Large intestine (tissue), 12 donors: ENCODE measurements at places on chromosomes 16 and 17. TPM values are rescaled to one million over a fixed set of nuclear protein-coding genes. Genes with fewer than 3 reads are reported as not detected.

Gene SLC5A11
- 10.0 TPM for polyA plus RNA-seq

Gene ADAD2
- 0.43 TPM for polyA plus RNA-seq

Gene C17orf113
- polyA plus RNA-seq: 2.4 TPM

Gene KRTAP1-1
- not detected for polyA plus RNA-seq

Gene ATP2C2
- 17.4 TPM for polyA plus RNA-seq

GRCh38 chr16:50261707-50262235 is 4.6 kb upstream of the ADCY7 start:
- no peak for DNase-seq

DNA sequence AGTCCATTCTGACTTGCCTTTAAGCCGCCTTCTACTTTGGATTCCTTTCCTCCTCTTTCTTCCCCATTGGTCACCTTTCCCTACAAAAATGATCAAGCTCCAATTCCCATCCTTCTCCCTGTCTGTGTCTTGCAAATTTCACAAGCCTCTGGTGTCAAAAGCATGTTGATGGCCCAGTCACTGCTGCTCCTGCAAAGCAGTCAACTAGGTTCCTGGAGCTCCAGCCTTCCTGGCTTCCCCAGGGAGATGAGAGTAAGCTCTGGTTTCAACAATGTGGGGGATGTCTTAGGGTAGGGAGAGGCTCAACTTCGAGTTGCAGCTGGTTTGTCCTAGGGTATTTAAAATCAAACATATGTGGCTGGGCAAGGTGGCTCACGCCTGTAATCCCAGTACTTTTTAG is 36.1 kb upstream of the HELZ start:
- no peak for DNase-seq
